ENCODE measurements at places on chromosomes 2 and 18.

DNA sequence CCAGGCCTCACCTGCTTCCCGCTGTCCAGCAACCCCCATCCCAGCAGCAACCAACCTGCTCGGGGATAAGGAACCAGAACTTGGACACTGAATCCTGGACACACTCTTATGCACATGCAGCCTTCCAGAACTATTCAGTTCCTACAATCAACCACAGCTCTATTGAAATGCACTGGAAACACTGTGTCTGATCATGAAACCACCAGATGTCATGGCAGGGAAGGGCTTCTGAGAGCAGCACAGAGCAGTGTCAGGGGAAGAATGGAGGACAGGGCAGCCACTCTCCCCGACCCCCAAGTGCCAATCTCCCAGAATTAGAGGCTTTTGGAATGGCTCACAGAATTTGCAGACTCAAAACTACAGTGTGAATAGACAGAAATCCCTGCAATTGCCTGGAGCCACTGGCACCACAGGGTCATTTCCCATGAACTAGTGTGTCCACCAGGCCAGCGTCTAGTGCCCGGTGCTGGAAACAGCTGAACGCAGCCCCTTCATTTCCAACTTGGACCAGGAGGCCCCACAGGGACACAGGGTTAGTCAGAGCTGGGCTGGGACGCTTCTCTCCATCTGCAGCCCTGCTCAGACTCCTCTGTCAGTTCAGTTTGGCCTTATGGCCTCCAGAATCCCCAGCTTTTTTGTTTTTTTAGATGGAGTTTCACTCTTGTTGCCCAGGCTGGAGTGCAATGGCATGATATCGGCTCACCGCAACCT is 25.5 kb downstream of the MRPL35 start:
- DNase-seq: no peak

GRCh38 chr2:44169155-44169898 is 652 bp downstream of the PPM1B start:
- peak; percentile 37 for DNase-seq

GRCh38 chr2:113150258-113150601 is 22.8 kb downstream of the IL1RN start:
- no peak for DNase-seq

- DNase-seq: no peak
Measured at GRCh38 chr2:44934038-44934982, 7.2 kb upstream of the SIX3 start.

- DNase-seq: no peak
Measured at GRCh38 chr2:95079199-95079683, 42.4 kb downstream of the MRPS5 start.

GRCh38 chr2:165825041-165825440 is 31.0 kb upstream of the GALNT3 start:
- no peak for DNase-seq

GRCh38 chr2:20578895-20579825 is 71.7 kb downstream of the HS1BP3 start:
- no peak for DNase-seq

DNA sequence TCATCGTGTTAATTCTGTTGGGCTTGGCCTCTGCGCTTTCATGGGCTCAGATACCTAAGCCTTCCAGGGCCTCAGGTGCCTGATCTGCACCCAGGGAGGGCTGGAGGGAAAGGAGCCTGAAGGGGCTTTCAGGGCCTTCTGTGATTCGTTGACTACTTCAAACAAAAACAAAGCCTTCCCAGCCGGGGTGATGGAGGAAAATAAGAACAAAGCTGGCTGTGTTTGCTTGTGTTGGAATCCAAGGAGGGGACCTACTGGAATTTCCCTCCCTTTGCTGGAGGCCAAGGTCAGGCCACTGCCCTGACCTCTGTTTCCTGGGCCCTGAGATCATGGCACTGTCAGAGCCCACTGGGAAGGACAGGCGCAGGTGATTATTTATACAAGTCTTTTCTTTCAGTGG is 135.3 kb downstream of the KLHL29 start:
- no peak for DNase-seq

DNA sequence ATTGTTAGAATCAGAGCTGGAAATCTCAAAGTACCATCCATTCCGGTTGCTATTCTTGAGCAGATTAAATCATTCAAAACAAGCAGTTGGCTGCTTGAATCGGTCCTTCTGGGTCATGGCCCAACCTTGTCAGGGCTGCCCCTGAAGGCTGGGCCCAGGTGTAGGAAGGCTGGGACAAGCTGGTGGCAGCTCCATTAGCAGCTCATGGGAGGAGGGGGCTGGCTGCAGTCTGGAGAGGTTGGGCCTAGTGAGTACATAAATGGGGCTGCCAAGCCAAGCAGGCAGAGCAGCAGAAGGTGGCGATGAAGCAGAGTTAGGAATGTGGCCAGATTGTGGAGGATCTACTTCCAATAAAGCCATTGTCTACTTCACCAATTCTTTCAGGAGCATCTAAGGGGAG is 81.4 kb downstream of the ADCYAP1 start:
- no peak for DNase-seq

GRCh38 chr2:22002066-22002465 is 878.3 kb downstream of the TDRD15 start:
- no peak for DNase-seq

GRCh38 chr2:70828115-70828514 is 7.5 kb downstream of the CD207 start:
- DNase-seq: no peak

- DNase-seq: no peak
Measured at GRCh38 chr2:7697052-7697451, 779.8 kb downstream of the RNF144A start.

- DNase-seq: no peak
Measured at GRCh38 chr2:10004836-10005235, 38.5 kb upstream of the KLF11 start.

DNA sequence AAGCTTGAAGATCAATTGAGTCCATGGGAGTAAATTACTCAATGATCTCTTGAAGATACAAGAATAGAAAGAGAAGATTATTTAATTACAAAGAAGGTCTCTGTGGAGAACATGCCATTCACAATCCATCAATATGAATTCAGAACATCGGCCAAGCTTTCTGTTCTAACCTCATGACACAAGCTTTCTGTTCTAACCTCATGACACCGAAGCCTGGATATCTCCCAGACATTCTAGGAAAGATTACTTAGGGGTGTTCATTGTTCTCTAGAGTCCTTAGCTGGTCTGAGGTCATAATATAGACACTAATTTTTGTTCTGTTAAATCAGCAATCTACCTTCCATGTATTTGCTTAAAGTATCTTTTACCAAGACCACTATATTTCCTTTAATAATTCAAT is 95.5 kb downstream of the RDH14 start:
- no peak for DNase-seq

- no peak for DNase-seq
Measured at GRCh38 chr18:7562491-7562890, 4.6 kb upstream of the PTPRM start.

DNA sequence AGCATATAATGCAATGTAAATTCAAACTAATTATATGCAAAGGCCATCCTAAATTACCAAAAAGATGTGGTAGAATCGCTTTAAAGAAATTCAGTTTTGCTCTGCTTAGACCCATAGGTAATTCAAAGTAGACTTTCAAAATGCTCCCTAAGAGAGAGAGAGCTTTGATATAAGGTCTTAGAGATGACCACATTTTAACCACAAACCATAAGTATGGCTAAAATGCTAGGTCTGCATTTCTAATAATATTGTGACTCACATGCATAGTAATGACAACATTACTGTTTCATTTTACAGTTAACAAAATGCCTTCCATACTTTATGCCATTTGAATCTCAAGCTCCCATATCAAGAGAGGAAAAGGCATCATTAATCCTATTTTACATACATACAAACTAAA is 144.5 kb downstream of the RAD51AP2 start:
- DNase-seq: no peak

DNA sequence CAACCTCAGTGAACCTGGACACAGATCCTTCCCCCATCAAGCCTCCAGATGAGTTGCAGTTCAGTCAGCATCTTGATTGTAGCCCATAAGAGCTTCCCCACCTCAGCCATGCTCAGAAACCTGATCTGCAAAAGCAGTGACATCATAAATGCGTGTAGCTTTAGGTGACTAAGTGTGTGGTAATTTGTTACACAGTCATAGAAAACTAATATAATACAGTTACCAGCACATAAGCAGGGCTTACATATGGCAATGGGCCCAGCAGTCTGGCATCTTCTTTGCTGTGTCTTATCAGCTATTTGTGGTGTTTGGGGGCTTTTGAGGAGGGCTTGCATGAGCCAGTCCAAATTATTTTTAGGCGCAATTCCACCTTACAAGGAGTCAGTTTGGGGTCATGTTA is 807.0 kb downstream of the SLC4A3 start:
- DNase-seq: no peak

DNA sequence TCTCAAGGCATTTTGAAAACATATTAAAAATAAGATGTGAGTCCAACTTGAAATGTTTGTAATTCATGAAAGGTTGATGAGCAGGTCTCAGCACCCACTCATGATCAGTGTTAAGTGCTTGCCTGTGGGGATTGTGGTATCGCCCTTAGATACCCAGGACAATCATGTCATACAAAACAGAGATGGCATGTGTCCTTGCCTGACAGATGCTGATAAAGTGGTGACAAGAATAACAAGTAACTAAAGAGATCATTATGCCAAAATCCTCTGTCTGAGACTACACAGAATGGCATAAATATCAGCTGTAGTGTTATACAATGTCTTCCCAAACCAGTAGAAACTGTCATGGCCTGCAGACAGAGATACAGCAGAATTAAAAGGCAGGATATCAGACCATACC is 930.3 kb downstream of the SUCLG1 start:
- DNase-seq: no peak

DNA sequence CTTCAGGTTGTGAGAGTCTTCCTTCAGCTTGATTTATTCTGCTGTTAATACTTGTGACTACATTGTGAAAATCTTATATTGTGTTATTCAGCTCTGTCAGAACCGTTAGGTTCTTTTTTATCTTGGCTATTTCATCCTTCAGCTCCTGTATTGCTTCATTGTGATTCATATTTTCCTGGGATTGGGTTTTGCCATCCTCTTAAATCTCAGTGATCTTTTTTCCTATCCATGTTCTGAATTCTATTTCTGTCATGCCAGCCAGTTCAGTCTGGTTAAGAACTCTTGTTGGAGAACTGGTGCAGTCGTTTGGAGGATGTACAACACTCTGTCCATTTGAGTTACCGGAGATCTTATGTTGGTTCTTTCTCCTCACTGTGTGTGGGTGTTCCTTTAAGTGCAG is 19.1 kb downstream of the MSTN start:
- no peak for DNase-seq

DNA sequence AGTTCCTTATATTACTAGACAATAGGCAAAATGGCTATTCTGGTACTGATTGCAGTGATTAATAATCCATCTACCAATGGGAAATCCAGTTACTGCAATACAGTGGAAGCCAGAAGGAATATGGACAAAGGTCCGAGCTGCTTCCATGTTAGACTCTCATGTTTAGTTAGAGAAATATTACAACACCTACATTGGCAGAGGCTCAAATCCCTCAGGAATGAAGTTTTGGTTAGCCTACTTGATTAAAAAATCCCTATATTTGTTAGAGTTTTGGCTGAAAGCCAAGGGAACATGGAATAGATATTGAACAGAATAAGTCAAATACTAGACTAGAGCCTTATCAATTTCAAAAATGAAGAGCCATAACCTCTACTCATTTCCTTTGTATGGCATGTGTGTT is 48.5 kb downstream of the ARL6IP6 start:
- DNase-seq: no peak

DNA sequence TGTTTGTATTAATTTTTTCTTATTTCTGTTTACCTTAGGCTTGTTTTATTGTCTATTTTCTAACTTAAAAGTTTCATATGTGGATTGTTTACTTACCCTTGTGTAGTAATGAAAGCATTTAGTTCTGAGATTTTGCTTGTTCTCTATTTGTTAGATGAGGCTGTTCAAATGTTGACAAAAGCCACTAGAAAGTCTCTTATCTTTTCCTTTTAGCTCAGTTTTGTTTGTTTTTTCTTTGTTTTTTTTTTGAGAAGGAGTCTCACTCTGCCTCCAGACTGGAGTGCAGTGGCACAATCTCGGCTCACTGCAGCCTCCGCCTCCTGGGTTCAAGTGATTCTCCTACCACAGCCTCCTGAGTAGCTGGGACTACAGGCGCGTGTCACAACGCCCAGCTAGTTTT is 30.9 kb downstream of the USP14 start:
- no peak for DNase-seq

GRCh38 chr18:22199005-22199404 is 29.6 kb downstream of the GATA6 start:
- DNase-seq: no peak

GRCh38 chr18:63342206-63342605 is 22.6 kb upstream of the BCL2 start:
- peak; percentile 26 for DNase-seq

GRCh38 chr2:216698293-216698692 is 2.9 kb upstream of the IGFBP5 start:
- DNase-seq: no peak

DNA sequence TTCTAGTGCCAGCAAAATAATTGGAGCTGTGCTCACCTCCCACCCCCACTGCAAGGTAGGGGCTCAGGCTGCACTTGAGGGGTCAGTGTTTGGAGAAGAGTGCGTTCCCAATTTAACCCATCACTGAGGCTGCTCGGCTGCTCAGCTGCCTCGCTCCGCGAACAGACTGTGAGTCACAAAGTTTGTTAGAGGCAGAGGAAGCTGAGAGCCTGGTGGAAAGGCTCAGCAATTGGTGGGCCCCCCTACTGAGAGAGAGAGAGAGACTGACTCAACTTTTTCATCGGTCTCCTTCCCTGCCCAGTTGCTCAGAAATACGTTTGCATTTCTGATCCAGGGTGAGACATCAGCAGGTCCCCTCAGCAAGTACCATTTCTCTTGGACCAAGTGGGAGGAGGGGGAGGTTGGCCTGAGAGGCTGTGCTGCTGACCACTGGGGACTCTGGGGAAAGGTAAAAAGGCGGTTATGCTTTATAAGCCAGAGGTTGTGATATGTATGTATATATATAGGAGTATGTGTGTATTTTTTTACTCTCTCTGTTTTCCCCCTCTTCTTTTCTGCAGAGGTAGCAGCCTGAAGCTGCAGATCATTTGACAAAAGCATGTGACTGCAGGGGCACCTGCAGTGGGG is 1.5 kb downstream of the EFR3B start:
- peak; percentile 50 for DNase-seq

DNA sequence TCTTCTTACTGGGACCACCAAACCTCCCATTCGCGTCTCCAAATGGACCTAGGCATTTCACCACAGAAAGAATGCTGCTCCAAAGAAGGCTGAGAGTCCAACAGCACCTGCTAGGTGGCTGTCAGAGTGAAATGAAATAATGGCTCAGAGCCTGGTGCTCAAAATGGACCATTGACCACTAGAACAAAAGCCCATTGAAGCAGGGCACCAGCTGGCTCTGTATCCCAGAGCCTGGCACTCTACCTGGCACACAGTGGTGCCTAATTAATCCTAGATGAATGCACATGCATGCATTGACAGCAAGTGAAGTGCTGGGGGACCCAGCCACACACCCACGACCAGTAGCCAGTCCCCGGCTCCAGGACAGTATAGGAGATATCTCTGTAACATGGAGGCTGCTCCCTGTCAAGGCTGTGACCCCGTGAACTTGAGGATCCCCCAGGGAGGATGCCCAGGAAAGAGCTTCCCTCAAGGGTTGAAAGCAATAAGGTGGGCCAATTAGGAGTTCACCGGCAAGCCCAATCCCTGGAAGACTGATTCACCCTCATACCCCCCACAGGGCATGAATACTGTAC is 261.3 kb downstream of the TNS1 start:
- DNase-seq: no peak

- no peak for DNase-seq
Measured at GRCh38 chr2:7429733-7430132, 512.5 kb downstream of the RNF144A start.
